ENCODE measurements at places on chromosomes 7 and 10.

DNA sequence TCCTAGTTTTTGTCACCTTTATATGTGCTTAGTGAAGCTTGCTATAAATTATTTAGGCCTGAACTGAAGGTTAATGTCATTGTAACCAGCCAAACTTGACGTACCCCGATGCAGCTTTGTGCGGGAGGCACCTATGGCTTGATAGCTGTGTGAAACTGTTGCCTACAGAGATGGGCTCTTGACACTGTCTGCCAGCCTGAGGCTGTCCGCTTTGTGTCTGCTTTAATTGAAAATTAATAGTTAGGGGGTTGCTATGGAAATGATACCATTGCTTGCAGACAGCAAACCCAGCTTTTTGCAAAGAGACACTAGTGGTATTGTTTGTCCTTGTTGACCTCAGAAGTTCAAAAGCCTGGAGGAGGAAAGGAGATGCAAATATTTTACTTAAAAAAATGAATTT, 2.1 kb upstream of the FOXP2 start:
- DNase-seq, result no peak

DNA sequence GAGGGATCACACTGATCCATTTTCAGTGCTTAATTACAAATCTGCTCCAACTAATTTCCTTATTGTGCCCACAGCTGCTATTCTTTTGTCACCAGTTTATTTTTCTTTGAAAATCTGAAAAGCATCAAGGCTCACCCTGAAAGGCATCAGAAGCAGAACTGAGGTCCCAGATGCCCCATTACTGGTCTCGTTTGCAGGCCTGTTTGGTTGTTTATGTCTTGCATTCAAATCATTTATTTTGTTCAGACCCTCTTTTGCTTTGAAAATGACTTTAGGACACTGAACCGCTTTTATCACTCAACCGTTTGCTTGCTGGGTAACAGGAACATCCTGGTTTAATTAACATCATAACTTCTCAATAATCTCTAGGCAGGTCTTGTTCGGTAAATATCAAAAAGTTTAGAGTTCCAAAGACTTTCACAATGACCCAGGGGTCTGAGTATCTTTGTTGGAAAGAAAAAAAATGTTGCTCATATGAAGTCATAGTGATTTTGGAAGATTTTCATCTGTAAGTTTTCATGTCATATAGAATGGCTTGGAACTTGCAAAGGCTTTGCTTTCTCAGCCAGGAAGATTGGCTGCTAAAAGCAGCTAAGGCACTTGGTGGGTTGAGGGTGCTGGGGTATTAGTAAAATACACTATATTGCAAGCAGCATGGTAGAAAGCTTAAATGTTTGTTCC, 398.3 kb upstream of the NPVF start:
- no peak for DNase-seq

DNA sequence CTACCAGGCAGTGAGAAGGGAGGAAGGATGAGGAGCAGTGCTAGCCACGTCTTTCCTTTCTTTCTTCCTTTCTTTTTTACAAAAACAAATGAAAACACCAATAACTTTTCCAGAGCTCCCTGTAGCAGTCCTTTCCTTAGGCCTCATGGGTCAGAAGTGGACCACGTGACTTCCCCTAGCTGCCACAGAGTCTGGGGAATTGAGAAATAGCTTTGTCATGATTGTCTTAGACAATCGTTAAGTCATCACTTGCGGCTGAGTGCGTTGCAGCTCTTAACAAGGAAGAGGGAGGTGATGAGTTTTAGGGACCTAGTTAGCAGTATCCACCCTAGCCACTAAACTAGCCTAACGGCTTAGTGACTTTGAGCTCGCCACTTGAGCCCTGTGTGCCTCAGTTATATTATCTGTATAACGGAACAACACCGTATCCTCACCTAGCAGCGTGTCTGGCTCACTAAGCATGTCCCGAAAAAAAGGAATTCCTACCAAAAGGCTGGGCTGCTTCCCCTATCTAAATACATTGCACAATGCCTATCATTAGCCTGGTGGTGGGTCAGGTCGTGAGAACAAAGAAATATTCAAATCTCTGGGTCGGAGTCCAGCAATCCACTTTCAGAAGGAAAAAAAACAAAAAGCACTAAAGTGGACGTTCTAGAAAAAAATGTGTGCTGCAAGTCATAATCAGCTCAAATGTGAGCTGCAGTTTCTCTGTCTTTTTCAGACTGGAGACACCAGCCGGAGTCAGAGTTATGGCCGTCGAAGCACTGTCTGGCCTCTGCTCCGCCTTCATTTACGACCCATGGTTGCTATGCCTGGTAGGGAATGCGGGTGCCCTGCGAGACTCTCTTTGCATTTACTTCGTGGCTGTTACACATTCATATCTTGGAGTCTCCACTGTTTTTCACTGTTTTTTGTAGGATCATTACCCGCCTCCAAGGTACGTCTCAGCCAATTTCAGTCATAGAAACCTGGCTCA, 338.5 kb upstream of the FOXK1 start:
- DNase-seq, result no peak

DNA sequence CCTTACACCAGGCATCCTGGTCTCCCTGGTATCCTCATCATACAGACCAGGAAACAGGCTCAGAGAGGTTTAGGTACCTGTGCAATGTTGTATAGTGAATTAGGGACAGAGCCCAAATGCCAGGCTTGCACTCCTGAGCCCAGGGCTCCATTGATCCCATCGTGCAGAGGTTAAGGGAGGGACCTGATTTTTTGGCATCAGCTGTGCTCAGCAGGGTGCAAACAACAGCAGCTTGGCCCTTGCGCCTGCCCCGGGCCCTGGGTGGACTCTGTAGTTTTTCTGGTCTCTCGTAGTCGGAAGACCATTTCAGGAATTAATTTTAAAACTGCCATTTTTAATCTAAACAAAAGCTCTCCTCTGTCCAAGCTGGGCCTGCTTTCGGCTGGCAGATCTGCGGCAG, 79.2 kb downstream of the COL26A1 start:
- no peak for DNase-seq

DNA sequence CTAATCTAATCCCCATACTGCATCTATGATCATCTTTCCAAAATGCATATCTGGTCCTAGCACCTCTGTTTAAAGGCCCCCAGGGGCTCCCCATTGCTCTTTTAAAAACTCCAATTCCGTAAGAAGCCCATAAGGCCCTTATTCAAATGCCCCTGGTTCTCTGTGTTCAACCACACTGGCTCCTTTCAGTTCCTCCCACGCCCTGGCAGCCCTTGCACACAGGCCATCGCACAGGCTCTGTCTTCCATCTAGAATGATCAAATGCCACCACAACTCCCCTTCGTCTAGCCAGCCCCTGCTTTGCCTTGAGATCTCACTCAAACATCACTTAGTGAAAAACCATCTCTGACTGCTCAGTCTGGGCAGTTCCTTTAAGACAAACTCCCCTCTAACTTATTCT, 112.9 kb upstream of the LYZL2 start:
- DNase-seq, result no peak

DNA sequence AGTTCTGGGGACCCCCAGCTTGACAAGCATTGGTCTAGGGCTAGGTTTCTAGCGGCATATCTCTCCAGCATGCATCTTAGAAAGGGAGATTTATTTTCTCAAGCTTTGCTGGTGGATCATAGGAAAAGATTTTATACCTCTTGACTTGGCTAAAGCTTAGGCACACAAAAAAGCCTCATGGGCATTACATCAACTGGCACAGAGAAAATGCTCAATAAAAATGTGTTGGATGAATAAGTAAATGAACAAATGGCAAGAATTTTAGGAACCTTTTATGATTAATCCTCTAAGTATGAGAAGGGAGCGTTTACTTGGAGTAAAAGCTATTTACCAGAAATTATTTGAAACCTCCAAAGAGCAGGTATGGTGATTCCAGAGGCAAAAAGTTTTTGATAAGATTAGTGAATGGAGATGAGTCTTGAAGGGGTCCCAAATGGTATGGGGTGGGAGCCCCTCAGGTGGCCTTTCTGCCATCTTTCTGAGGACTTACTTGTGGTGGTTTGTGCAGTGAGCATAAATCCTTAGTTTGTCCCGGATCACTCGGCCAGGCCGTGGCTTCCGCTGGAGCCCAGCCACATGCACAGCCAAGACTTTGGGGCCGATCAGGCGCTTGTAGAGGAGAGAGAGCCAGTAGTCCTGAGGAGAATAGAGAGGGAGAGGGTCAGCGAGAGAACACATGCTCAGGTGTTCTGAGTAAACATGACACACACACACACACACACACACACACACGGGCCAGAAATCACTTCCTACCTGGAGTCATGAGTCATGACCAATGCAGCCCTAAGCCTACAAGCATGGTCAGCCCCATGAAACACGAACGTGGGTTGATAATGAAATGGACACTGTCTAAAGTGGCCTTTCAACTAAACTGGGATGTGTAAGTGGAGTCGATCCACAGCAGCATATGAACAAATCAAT, 43.1 kb upstream of the HPS1 start:
- no peak for DNase-seq

GRCh38 chr10:113983552-113983951, 60.1 kb upstream of the ADRB1 start:
- no peak for DNase-seq

- DNase-seq, result peak; percentile 74
Measured at GRCh38 chr7:140639366-140640053, 1.1 kb downstream of the DENND2A start.

DNA sequence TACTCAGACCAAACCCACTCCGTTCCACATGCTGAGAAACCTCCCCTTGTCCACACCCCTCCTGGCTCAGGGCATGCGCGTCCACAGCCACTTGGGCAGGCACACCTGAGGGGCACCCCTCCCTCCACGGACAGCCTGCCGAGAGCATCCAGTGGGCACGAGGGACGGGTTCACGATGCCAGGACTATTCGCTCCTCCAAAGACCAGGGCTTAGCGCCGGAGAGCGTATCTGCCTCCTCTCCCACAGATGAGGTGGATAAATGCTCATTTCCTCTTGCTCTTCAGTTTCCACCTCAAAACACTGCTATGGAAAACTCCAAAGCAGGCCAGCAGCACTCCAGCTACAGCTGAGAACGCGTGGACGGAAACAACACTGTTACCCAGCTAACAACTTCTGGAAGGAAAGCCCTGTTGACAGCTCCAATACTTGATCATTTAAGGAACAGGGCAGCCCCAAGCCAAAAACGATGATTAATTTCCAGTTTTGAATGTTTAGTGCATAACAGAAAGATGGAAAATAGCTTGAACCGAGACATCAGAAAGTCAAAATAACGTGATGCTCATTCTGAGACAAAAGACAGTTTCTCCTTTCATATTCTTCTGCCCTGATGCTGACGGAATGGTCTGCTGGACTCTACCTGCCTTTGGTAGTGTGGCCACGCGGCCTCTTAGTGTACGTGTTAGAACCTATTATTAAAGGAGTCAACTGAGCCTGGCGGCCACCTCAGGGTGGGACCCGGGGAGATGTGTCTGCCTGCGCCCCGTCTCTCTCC, 204.7 kb downstream of the DNAJB6 start:
- DNase-seq, result no peak

DNA sequence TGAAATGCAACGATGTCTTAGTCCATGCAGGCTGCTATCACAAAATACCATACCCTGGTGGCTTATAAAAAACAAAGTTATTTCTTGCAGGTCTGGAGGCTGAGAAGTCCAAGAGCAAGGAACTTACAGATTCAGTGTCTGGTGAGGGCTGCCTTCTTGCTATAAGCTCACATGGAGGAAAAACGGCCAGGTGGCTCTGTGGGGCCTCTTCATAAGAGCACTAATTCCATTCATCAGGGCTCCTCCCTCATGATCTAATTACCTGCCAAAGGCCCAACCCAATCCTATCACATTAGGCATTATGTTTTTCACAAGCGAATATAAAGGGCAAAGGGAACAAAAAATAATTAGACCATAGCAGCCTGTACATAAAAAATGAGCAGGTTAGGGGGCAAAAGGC, 35.4 kb downstream of the PAPSS2 start:
- no peak for DNase-seq

- peak; percentile 70 for DNase-seq
Measured at GRCh38 chr10:48606530-48607355, 1.9 kb upstream of the ARHGAP22 start.

DNA sequence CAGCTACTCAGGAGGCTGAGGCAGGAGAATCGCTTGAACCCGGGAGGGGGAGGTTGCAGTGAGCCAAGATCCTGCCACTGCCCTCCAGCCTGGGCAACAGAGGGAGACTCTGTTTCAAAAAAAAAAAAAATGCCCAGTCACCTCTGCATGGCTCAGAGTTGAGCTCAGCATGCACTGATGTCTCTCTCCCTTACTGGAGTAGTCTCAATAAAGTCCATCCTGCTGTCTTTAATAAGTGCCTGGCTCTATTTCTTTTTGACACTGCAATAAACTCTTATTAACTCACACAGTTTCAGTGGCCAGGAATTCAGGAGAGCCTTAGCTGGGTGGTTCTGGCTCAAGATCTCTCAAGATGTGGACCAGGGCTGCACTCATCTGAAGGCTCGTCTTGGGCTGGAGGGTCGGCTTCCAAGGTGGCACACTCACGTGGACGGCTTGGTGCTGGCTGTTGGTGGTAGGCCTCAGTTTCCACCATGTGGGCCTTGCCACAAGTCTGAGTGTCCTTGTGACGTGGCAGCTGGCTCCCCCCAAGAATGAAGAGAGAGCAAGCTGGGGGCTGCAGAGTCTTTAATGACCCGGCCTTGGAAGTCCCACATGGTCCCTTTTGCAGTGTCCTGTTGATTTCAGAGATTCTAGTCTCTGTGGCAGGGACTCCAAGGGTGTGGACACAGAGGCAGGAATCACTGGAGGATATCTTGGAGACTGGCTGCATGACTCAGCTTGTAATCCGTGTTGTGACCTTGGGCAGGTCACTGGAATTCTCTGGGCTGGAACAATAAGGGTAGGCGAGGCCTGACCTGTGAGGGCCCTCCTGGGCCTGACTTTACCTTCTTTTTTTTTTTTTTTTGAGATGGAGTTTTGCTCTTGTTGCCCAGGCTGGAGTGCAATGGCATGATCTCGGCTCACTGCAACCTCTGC, 85.9 kb upstream of the KMT2C start:
- DNase-seq, result no peak

GRCh38 chr10:68103901-68104300, 5.4 kb upstream of the MYPN start:
- DNase-seq, result no peak

GRCh38 chr7:27774717-27775328, 34.9 kb downstream of the TAX1BP1 start:
- DNase-seq, result peak; percentile 49

- DNase-seq, result no peak
Measured at GRCh38 chr7:31497516-31497915, 16.4 kb upstream of the ITPRID1 start.

GRCh38 chr7:124784879-124785818, 19.6 kb upstream of the GPR37 start:
- DNase-seq, result peak; percentile 77

DNA sequence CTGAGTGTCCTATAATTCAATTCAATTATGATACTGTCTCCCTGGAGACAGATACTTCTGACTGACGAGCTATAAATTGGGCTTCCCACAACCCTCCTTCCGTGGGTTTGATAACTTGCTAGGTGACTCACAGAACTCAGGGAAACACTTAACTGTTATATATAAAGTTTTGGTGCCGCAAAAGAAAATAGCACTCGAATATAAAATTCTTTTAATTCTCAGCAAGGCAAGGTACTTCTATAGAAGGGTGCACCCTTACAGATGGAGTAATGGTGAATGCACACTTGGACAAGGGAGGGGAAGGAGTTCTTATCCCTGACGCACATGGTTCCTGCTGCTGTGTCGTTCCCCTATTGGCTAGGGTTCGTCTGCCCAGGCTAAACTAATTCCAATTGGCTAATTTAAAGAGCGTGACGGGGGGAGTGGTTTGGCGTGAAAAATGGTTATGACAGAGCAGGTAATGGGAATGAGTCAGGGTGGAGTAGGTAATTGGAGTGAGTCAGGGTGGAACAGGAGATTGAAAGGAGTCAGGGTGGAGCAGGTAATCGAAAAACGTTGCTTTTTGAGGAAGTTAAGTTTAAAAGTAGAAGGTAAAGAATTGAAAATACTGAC, 20.8 kb upstream of the GHITM start:
- DNase-seq, result no peak

- DNase-seq, result peak; percentile 51
Measured at GRCh38 chr10:73060738-73061635, 35.7 kb downstream of the P4HA1 start.

Data from astrocyte of the hippocampus (primary cell).